ENCODE measurements at places on chromosomes 4 and X.

GRCh38 chr4:59247032-59247431, 1953.1 kb upstream of the ADGRL3 start:
- DNase-seq, result no peak

- no peak for DNase-seq
Observed at GRCh38 chrX:135185795-135186443, 14.7 kb upstream of the CT55 start.

- DNase-seq, result no peak
Observed at GRCh38 chr4:146793727-146794126, 151.9 kb downstream of the TTC29 start.

DNA sequence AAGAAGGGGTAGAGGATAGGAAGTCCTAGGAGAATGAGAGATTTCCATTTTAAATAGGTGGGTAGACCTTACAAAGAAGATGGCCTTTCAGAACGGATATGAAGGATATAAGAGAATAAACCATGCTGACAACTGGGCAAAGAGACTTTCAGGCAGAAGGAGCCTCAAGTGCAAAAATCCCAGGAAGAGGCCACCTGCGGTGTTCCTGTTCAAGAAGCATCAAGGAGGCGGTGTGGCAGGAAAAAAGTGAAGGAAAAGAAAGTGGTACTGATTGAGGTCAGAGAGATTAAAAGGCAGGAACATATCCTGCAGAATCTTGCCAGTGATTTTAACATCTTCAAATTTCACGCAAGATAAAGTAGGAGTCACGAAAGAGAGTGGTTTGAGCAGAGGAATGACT, 172.0 kb downstream of the FSTL5 start:
- no peak for DNase-seq

DNA sequence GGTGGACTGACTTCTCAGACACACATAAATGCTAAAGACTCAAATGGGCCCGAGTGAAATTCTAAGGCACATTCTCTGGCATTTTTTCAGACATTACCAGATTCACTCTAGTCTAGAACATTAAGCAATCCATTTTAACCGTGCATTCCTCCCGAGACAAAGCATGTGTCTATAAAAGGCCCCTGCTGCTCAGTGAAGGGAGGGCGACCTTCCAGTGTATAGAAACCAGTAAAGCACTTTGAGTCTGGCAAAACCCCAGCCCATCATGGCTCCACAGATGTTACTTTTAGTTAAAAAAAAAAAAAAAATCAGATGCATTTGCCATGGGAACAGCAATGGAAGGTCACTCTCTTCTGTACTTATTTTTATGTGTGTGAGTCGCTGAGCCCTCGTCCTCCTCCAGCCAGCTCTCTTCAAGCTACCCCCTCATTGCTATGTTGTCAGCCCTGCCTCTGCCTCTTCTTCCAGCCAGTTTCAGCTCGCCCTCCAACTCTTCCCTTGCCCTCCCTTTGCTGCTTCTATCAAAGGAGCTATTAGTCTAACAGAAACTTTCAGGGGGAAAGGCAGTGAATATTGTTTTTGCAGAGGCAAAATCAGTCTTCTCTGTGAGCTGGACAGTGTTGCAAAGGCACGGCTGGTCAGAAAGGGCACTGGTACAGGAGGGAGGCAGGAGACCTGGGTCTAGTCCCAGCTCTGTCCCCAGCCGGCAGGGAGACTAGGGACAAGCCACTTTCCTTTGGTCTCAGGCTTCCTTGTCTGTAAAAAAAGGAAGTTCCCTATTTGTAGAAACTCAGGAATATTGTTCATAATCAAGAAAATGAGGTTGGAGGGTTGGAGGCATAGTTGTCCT, 644.2 kb downstream of the ZNF674 start:
- no peak for DNase-seq

- no peak for DNase-seq
Observed at GRCh38 chrX:65598559-65599147, 64.1 kb upstream of the LAS1L start.

GRCh38 chr4:140168474-140168873, 14.5 kb upstream of the MAML3 start:
- no peak for DNase-seq

DNA sequence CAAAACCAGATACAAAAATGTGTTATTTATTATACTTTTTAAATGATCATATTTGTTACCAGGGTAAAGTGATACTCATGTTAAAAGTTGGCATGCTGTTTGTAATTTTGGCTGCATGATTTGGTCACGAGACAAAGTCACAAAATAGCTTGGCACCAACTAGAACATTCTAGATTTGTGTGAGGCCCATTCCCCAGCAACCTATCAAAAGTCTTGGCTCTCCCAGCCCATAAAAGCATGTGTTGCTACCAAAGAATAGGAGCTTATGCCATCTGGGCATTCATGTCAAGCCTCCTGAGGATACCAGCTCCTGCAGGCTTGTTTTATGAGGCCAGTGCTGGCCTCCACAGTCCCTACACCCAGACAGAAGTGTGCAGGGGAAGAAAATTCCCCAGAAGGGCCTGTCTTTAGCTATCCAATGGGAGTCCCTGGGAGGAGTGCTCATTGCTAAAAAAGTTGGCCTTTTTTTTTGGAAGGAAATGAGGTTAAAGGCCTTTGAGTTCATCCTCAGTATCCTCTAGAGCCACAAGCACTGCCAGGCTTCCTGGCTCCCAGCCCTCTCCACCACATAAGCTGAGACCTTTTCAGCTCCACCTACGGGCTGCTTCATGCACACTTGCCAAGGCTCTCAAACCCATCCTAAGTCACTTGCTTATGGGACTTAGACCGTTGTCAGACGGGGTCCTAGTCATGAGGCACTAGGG, 211.9 kb upstream of the EOLA2 start:
- DNase-seq, result no peak

DNA sequence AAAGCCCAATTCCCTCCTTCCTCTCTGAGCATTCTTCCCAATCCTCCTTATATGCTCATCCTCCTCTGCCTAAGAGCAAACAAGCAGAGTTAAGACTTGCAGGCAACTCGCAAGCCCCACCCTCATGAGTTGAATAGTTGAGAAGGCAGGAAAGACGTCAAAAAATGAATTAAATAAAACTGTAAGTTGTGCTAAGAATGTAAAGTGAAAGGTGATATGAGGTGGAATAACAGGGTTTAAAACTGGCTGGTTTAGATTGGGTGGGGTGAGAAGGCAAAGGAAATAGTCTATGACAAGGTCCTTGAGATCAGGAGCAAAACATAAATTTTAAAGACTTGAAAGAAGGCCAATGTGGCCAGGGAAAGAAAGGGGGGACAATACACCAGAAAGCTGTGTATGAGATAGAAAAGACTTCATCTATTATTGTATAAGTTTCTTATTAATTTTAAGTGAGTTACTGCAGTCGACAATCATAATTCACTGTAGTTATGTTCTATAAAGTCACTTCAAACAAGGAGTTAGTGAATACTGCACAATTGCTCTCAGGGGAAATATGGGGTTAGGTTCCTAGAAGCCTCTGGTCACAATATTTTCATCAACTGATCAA, 124.9 kb downstream of the RELL1 start:
- DNase-seq, result no peak

GRCh38 chr4:19514276-19515070, 737.2 kb upstream of the SLIT2 start:
- DNase-seq, result no peak

DNA sequence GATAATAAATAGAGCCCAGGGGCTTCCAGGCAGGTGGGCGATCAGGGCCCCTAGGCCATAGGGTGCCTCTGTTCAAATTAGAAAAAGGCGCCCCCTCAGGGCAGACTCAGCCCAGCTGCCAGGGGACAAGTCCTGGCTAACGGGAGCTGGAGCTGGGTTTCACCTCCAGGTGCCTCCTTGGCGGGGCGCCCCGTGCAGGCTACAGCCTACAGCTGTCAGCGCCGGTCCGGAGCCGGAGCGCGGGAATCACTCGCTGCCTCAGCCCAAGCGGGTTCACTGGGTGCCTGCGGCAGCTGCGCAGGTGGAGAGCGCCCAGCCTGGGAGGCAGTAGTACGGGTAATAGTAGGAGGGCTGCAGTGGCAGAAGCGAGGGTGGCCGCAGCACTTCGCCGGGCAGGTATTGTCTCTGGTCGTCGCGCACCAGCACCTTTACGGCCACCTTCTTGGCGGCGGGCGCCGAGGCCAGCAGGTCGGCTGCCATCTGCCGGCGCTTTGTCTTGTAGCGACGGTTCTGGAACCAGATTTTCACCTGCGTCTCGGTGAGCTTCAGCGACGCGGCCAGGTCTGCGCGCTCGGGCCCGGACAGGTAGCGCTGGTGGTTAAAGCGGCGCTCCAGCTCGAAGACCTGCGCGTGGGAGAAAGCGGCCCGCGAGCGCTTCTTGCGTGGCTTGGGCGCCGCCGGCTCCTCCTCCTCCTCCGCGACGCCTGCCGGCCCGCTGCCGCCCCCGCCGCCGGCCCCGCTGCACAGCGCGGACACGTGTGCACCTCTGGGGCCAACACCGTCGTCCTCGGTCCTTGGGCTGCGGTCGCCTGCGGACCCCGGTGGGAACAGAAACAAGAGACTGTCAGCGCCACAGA, 2.4 kb downstream of the NKX3-2 start:
- DNase-seq, result no peak

DNA sequence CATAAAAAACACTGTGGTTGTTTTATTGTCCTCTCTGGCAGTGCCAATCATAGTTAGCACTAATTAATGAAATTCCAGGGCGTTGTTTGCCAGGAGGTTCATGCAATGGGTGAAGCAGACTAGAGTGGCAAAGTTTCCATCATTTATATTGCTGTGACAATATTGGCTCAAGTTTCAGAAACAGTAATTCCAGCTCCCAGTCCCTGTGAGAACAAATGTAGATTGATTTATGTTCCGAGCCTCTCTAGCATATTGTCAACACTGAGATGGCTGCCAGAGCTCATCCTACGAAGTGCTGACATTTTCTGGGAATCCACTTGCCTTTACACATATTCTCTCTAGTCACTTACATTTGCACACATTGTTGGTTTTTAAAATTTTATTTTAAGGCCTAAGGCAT, 440.0 kb upstream of the IGFBP7 start:
- no peak for DNase-seq

DNA sequence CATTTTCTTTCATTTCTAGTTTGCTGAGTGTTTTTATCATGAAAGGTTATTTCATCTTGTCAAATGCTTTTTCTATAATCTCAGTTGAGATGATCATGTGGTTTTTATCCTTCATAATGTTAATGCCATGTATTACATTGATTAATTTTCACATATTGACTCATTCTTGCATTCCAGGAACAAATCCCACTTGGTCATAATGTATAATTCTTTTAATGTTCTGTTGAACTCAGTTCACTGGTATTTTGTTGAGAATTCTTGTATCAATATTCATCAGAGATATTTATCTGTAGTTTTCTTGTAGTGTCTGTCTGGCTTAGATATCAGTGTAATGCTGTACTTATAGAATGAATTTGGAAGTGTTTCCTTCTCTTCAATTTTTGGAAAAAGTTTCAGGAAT, 16.7 kb upstream of the LHFPL1 start:
- no peak for DNase-seq

DNA sequence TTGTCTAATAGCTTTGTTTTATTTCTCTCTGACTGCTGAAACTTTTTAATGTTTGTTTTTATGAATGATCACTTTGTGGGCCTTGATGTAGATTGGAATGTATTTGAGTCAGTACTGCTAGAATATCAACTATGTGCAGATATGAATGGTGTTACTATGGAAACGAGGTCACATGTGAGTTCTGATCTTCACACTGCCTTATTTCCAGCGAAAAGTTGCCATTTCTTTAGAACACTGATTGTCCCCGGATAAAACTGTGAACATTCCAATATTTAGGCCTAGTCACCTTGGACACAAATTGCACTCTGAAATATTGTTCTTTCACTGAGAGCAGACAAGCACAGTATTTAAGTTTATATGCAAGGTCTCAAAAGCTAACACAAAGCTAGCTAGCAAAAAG, 27.2 kb upstream of the MAGED1 start:
- no peak for DNase-seq

GRCh38 chr4:182339221-182339641, 96.0 kb downstream of the TENM3 start:
- DNase-seq, result no peak

GRCh38 chr4:167079762-167080161, 154.5 kb downstream of the SPOCK3 start:
- no peak for DNase-seq

GRCh38 chr4:145340071-145340675, 141.5 kb upstream of the SMAD1 start:
- no peak for DNase-seq

GRCh38 chrX:153645921-153646488, 998 bp upstream of the DUSP9 start:
- DNase-seq, result no peak

- DNase-seq, result no peak
Observed at GRCh38 chr4:73728091-73728741, 12.2 kb upstream of the CXCL8 start.

DNA sequence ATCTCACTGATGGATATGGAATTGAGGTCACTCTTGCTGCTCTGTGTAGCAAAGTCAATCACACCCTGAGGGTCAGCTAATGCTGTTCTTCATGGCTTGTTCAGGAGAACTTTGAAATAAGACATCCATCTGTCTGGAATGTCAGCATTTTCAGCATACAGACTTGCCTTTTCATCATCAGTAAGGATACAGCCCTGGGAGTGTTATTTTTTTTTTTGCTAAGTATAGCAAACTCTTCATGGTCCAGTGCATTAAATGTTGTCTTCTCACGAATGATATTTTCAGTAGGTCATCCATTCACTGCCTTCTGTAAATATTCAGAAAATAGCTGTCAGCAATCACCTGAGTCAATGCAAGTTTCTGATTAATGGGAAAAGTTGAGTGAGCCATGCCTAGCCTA, 268.8 kb upstream of the SMIM31 start:
- DNase-seq, result no peak

DNA sequence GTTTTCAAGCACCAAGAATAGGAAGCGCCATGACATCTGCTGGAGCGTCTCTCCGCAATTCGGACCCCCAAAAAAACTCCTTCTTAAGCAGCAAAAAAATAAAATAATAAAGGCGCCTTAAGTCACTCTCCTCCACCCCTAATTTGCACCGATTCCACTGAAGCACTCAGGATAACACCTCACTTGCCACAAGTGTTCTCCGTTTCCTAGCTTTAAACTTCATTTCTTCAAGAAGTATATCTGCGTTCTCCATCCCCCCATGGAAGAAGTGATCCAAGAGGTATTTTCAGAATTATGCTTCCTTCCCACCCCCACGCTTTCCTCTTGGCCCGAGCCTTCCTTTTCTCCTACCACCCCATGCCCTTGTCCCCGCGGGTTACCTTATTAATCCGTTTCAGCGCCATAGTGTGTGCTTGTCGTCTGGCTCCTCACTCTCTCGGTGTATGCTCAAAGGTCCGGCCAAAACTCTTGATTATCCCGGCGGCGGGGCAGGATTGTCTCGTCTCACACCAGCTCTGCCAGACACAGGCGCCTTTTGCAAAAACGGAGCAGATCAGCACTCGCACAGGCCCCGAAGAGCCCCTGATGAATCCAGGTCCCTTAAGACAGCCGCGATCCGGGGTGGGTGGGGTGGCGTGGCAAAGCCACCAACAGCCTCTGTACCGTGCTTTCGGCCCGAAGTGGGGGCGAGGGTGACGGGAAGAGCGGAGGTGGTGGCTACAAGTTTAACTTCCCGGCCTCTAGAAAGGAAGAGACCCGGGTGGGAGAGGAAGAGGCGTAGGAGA, 1.1 kb downstream of the UBE2D3 start:
- no peak for DNase-seq

GRCh38 chr4:52317981-52318380, 266.9 kb downstream of the SPATA18 start:
- no peak for DNase-seq

All from stimulated activated CD8-positive, alpha-beta memory T cell treated with anti-CD3 and anti-CD28 coated beads, Interleukin-15, amount 100 ng/mL, for 4 hours (primary cell).